Right lobe of liver (tissue), 6 donors: ENCODE measurements at places on chromosomes 2 and 18.

DNA sequence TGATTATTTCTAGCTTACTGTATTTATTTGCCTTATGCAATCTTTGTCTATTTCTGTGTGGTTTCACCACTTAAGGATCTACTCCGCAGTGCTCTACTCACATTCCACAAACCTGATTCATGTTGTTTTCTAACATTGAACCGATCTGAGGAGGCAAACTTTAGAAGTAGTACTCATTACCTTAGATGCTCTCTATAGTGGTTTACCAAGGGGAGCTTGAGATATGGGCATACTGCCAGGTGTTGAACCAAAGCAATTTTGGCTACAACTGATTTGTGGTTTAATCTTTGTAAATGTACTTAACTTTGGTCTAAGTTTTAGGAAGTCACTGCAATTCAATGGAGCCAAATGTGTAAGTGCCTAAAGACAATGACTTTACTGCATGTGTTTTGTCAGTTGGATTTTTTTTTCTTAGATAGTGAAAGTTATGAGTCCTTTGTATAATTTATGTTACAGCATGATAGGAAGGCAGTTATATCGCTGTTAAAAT is 50.1 kb downstream of the MAP2 start:
- DNase-seq, result no peak

GRCh38 chr2:126722546-126722945 is 66.6 kb downstream of the GYPC start:
- no peak for DNase-seq

- no peak for DNase-seq
These were observed 180.6 kb upstream of the RBMS1 start for GRCh38 chr2:160674146-160674750.

- no peak for DNase-seq
These were observed 7.9 kb upstream of the SALL3 start for GRCh38 chr18:78971511-78972245.

GRCh38 chr2:216776066-216776850 is 80.9 kb upstream of the IGFBP5 start:
- no peak for DNase-seq

DNA sequence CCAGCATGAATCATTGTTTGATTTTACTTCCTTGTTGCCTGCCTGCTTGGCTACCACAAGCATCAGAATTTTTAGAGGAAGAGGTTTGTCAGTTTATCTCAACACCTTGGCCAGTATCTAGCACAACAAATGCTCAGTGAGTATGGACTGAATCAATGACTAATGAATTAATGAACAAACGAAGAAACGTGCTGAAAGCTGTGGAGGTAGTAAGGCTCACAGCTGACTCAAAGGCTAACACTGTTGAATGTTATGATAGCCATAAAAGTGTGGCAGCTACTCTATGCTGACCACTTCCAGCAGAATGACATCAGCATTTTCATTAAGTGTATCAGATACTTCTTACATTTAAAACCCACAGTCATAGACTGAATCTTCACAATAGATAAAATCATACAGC is 543.4 kb downstream of the IRS1 start:
- no peak for DNase-seq

- DNase-seq, result no peak
These were observed 59.4 kb upstream of the CTLA4 start for GRCh38 chr2:203808046-203808750.

DNA sequence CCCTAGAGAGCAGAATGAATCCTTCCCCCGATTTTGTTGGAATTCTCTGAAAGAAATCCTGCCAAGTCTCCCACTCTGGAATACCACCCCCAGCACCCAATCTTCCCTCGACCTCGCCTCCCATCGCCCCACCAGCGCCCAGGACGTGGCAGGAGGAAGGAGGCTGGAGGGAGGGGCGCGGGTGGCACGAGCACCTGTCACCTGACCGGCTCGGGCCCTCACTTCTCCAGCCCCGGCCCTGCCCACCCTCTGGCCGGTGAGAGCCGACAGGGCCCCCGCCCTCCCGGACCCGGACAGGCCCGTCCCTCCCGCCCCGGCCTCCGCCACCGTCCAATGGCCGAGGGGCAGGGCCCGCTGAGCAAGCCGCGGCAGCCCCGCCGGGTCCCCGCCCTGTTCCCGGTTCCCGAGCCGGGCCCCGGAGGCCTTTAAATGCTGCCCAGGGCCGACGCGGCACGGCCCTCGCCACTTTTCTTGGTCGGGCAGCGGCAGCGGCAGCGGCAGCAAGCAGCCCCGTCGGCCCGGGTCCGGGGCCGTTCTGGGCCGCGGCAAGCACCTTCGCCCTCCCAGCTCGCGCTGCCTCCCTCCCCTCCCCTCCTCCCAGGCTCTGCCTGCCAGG is at the start of gene LGALSL:
LGALSL (plus strand) TSS at position 393 of the 616 bp plus-strand sequence. CDS start 384 bp downstream, outside the sequence.
- DNase-seq, result peak; percentile 80

DNA sequence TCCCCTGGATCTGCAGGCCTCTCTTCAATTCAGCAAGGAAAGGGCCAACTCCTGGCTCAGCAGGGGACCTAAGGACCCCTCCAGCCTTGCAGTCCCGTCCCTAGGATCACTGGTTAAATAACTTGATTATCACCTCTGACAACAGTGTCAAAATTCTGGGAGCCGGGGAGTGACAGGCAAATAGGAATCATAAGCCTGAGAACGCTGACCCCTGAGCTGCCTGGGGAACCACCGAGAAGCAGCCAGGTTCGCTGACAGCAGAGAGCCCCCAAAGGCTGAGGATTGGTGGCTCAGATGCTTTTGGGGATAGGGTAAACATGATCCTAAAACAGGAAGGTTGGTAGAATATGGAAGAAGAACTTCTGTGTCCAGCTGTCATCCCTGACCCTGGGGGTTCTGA is 17.5 kb upstream of the TNS1 start:
- DNase-seq, result no peak

DNA sequence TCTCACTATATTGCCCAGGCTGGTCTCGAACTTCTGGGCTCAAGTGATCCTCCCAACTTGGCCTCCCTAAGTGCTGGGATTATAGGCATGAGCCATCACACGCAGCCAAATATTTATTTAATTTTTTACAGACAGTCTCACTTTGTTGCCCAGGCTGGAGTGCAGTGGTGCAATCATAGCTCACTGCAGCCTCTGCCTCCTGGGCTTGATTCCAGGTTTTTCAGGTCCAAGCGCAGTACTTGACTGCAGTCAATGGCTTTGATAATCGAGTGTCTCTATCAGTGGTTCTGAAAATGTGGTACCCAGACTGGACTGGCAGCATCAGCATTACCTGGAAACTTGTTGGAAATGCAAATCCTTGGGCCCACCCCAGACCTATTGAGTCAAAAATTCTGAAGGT is 63.1 kb downstream of the PLB1 start:
- peak; percentile 69 for DNase-seq

DNA sequence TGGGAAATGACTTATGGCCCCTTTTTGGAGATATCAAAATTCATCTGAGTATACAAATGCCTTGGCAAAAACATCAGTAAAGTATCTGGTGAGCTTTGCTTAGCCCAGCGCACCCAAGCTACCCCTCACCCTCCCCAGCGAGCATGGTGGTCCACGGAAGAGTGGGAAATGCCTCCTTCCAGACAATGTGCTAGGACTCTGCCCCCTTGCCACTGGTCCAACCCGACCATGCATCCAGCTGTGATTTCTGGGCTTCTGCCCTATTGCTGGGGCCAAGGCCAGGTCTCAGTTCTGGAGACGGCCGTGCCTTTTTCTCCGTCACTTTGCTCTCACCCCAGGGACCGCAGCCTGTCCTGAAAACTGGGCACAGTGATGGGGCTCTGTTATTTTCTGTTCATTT is 31.8 kb upstream of the CCL20 start:
- no peak for DNase-seq

DNA sequence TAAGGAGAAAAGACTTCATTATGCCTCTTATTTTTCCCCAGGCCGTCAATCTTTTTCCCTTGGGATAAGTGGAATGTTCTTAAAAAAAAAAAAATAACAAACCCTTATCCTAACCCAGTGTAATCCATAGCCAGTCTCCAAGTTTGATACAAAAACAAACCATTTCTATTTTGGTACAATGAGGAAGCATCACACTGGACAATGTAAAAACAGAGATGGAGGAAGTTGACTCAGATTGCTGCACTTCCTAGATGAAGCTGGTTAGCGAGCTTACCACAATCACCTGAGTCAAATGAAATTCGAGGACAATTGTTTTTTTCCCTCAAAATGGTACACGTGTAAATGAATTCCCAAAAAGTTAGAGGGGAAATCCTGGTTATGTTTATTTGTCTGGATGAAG is 259.7 kb downstream of the TCF4 start:
- no peak for DNase-seq

GRCh38 chr2:58291726-58292438 is 50.8 kb upstream of the FANCL start:
- no peak for DNase-seq

- DNase-seq, result no peak
These were observed 63.7 kb upstream of the ITGA4 start for GRCh38 chr2:181393472-181393871.

DNA sequence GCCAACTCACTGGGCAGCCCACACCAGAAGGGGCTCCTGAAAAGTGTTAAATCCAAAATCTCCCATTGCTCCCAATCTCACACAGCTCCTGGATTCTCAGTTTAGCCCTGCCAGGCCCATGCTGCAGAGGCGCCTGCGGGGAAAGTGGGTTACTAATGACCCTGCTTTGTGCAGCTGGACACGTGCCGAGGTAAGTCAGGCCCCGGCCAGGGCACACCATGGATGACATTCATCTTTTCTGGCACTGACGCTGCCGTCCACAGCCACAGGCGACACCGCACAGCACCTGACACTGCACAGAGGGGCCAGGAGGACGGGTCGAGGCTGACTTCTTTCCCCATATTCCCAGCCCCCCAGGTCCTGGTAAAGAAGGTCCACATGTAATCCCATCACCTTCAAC is 193.5 kb downstream of the EIPR1 start:
- no peak for DNase-seq

GRCh38 chr2:18432999-18433398 is 127.5 kb downstream of the RDH14 start:
- DNase-seq, result no peak

- no peak for DNase-seq
These were observed 99.9 kb downstream of the SPATS2L start for GRCh38 chr2:200406379-200406778.

DNA sequence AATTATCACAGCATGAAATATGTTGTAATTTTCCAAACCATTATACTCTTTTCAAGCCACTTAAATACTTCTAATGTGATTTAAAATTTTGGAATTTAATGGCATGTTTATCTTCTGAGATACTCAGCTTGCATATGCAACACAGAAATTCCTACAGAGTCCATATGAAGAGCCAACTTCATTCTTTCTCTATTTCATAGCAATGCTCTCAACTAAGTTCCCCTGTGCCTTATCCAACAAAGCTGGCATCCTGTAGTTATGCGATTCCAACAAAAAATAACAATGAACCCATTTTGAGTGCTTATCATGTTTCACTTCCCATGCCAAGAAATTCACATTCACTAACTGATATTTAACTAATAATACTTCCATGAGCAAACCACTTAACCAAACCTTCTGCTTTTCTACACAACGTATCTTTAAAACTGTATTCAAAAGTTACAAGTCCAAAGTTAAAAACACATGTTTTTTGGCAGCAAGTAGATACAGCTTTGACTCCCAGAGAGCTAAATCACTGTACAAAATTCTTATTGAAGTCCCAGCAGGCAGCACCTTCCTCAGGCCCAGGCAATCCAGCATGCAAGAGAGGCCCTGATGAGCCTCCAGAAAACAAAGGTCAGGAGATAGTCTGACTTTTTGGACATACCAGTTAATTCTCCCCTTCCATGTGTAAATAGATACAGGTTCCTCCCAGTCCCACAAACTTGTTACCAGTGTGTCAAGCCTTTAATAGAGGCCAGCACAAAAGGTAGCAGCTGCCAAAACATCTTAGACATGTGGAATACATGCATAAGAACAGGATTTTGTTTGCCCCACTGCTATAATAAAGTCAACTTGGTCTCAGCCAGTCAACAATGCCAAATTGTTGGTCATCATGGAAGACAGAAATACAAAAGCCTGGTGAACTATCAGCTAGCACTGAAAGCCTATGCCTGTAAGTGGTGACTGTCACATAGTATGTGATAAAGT is 113.1 kb upstream of the WDR75 start:
- DNase-seq, result no peak

GRCh38 chr2:144832048-144832447 is 312.1 kb upstream of the ZEB2 start:
- no peak for DNase-seq

DNA sequence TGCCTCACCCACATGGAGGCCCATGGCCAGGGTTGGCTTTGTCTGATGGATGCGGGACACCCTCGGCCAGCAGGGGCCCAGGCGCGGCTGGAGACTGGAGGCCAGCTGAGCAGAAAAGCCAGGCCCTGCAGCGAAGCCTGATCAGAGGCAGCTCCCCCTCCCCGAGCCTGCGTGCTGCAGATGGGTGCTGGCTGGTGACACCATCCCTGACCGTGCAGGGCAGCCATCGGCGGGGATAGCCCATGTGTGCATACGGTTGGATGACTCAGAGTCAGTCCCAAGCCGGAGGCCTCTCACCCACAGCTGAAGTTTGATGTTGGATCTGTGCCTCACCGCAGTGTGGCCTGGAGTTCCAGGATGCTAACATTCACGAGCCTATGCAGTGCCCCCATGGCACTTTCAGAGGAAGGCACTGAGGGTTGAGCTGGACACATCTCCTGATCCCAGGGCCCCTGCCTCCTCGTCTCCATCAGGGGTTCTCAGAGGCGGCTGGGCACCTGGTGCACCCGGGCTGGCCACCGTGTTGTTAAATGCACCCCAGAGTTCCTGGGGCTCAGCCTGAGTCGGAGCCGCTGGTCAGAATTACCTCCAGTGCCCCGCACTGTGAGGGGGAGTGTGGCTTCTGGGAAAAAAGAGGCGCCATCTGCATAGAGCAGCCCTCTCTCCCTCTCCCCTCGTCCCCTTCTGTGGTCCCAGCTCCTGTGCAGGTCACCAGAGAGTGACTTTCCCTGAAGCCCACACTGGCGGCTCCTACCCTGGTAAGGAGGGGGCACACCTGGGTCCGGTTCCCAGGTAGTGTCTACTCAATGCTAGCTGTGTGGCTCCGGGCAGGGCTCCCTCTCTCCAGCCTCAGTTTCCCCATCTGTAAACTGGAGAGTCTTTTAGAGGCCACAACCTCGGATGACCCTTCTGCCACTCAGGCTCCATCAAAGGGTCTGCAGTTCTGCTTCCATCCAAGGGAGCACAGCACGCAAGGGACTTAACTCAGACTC is 19.4 kb upstream of the KIF1A start:
- peak; percentile 40 for DNase-seq

- DNase-seq, result no peak
These were observed 79.4 kb downstream of the KCTD1 start for GRCh38 chr18:26468931-26469340.

- DNase-seq, result peak; percentile 75
These were observed 97.2 kb downstream of the SEPTIN10 start for GRCh38 chr2:109516445-109517117.

DNA sequence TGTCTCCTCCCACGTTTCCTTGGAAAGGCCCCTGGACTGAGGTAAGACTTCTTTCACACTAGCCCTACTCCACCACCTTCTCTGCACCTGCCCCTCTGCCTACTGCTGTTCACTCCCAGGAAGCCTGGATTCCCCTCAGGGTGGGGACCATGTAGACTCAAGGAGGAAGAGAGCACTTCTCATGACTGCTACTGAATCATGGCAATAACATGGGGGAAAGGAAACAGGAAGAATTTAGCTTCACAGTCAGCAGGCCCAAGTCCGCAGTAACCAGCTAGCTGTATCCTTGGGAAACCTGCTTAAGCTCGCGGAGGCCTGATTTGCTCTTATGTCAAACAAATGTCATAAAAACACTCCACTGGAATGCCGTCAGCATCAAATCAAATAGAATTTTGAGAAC is 126.2 kb upstream of the CAPN13 start:
- DNase-seq, result no peak

- no peak for DNase-seq
These were observed 916 bp downstream of the TAF4B start for GRCh38 chr18:26227051-26227670.
